Suprapubic skin (tissue), 4 donors: ENCODE measurements at places on chromosomes 1 and 21. TPM values are rescaled to one million over a fixed set of nuclear protein-coding genes. Genes with fewer than 3 reads are reported as not detected.
A peak's percentile ranks its signal among the peaks of the same experiment; 100 is the strongest.

DNA sequence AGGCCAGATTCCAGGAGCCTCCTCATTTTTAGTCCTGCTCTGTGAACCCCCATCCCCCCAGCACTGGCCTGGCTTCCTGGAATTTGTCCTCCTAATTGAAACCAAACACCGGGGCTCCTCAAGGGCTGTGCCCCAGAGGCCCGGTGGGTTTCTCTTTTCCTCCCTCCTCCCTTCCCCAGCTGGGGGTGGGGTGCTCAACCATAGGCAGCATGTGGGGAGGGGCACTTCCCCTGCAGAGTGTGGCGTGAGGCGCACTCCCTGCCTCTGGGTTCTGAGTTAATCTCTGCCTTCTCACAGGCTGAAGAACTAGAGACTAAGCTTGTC lies 67.5 kb upstream of the ACOT11 start:
- no peak for DNase-seq

DNA sequence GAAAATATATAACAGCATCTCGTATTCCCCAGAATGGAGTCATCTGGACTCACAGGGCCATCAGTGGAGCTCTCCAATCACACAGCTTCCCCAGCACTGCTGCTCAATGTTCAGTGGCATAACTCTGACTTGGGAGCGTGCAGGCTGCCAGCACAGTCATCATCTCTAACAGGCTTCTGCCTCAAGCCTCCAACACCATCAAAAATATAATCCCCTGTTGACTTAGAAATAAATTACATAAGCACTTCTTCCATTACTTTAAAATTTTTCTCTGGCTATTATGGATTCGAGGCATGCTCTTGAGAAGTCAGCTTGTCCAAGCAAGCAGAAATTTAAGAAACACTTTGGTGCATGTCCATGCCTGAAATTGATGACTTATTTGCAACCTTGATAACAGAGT lies 6.2 kb downstream of the DUSP23 start:
- no peak for DNase-seq

The ETV3 gene
- 93.6 TPM for total RNA-seq

The MAP1LC3C gene
- total RNA-seq, result 1.0 TPM

DNA sequence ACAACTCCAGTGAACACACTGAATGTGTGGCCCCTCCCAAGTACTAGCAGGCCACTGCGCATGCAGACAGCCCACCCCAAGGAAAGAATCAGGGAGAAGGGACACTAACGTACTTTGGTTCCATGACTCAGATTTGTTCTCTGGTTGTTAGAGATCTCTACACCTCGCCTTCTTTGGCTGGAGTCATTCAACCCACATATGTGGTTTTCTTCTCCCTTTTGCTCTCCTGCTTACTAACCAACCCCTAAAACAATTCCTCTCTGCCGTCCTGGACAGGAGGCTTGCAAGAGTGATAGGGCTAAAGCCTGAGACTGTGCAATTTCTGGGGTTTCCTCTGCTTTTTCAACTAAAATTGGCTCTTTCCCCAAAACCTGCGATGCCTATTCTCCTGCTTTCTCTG lies 5.7 kb upstream of the CD48 start:
- no peak for DNase-seq

DNA sequence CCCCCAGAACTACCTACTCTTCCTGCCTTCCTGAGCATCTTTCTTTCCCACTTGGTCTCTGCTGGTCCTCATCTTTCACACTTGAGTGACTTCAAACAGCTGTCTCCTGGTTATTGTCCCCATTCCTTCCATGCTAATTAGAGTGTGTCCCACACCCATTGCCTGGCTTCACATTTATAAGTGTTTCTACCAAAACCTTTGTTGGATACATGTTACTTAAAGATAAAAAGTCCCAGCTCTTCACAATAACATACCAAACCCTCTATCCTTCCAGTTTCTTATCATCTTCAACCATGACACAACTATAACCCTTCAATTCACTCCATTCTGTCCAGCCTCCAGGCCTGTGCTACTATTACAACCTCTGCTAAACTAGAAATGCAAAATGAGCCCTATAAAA lies 41.0 kb downstream of the VCAM1 start:
- no peak for DNase-seq

The OR2T2 gene
- 0.31 TPM for total RNA-seq

DNA sequence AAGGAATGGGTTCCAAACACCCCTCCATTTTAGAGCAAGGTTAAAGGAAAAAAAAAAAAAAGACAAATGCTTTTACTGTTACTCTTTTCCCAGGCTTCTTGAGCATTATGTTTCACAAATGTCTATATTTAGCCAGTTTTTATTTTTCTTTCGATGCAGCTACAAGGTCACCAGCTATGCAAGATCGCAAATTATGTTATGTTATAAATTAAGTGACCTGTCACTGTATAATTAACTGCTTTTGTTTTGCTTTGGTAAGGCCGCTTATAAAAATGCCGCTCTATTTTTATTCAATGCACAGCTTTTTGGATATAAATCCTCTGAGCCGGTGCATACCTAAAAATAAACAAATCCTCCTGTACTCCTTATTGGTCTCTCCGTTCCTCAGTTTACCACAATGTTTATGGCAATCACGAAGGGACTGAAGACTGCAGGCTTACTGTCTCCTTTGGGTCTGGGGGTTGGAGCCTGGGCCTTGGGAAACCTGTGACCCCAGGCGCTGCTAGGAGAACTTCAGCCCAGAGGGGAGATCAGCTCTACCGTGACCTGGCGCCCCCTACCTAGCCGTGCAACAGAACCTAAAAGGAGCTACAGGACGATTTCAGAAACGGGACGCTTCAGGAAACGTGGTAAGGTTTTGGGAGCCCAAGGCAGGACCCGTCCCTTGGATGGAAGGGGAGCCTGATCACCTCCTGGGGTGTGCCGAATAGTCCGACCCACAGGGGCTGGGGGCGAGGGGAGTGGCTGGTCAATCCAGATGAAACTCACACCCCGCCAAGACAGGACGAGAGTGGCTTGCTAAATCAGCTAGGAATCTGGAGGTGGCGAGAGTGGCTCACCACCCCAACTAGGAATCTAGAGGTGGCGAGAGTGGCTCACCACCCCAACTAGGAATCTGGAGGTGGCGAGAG lies 101.2 kb upstream of the CD55 start:
- no peak for DNase-seq

The CD164L2 gene
- total RNA-seq, result 5.9 TPM

- no peak for DNase-seq
Observed at GRCh38 chr1:59285691-59286090, 11.2 kb upstream of the FGGY start.

GRCh38 chr1:159010391-159010790 lies 684 bp downstream of the IFI16 start:
- no peak for DNase-seq

The PTAFR gene
- total RNA-seq, result 6.8 TPM

DNA sequence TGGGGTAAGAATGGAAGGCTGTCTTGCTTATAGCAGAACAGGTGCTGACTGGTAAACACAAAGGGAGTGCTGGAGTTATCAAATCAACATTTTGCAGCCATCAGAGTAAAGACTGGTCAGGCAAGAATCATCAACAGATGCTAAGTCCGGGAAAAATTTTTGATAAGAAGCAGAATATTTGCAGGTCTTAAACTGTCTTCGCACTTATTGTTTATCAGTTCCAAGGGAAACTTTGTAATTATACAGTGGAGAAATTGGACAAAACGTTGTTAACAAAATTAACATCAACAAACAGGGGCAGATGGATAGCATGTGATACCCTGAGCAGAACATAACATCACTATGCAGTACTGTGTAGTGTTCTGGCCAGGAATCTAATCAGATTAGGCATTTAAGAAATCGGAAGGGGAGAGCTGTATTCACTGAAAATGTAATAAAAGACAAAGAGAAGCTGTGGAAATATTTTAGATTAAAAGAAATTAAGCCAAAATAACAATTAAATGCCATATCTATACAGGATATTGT lies 127.1 kb downstream of the DAB1 start:
- DNase-seq, result no peak

DNA sequence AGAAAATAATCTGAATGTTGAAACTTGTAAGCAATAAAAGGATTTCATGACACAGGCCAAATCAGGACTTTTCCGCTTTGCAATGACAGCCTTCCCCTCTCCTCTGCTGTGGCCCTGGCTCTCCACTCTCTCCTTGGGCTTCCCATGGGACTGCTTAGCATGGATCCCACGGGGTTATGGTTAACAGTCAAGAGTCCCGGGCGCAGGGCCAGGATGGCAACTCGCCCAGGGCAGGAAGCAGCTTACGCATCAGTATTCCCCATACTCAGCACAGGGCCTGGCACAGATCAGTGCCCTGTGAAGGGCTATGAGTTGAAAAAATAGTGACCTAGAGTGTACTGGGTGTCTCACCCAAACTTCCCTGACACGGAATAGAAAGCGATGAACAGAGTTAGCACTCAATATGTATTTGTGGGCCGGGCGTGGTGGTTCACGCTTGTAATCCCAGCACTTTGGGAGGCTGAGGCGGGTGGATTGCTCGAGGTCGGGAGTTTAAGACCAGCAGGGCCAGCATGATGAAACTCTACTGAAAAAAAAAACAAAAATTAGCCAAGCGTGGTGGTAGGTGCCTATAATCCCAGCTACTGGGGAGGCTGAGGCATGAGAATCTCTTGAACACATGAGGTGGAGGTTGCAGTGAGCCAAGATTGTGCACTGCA lies 29.1 kb upstream of the GRHL3 start:
- peak; percentile 88 for DNase-seq

The RGS13 gene
- 0.34 TPM for total RNA-seq

- no peak for DNase-seq
Observed at GRCh38 chr1:40382108-40382460, 8.6 kb downstream of the SMAP2 start.

- DNase-seq, result no peak
Observed at GRCh38 chr1:1237874-1238701, 6.1 kb downstream of the B3GALT6 start.

GRCh38 chr1:59078070-59078800 lies 218.7 kb upstream of the FGGY start:
- no peak for DNase-seq

GRCh38 chr1:184156521-184157393 lies 105.2 kb downstream of the TSEN15 start:
- no peak for DNase-seq

The LCE2A gene
- 28.2 TPM for total RNA-seq
